ENCODE measurements at places on chromosomes 6 and 20.

DNA sequence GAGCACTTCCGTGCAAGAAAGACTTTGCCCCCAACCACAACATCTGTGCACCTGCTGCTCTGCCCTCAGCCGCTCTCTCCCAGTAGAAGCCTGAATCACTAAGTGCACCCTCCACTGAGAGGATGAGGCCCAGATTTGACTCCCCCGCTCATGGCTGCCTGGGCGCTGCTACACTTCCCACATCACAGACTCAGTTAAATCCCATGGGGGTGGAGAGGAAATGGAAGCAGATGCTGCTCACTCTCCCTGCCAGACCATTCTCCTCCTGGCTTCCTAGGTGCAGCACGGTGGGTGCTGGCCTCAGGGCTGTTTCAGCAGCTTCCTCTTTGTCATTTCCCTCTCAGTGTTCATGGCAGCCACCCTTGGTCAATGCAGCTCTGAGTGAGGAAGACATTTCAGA, 4.8 kb downstream of the CST5 start:
- DNase-seq: no peak

GRCh38 chr6:74871757-74872156, 334.1 kb downstream of the COL12A1 start:
- DNase-seq: peak; percentile 63

GRCh38 chr6:14964556-14965270, 281.2 kb upstream of the JARID2 start:
- peak; percentile 8 for DNase-seq

- no peak for DNase-seq
These were observed 12.2 kb downstream of the MMP24 start for GRCh38 chr20:35238735-35239134.

DNA sequence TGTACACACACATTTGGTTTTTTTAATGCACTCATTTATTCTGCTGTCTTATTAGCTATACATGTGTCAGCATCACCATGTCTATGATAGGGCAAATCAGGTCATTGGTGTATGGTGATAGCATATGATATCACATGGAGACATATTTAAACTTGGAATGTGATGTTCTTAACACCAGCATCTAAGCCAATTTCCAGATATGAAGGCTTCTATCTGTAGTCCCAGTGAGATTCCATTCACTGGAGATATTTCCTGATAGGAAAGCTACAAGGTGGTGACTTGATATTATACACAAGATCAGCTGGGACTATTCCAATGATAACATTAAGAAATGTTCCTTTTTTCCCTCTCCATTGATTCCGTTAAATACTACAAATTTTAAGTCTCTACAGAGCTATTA, 89.3 kb downstream of the TASP1 start:
- no peak for DNase-seq

GRCh38 chr6:24766680-24767462, 7.9 kb upstream of the GMNN start:
- peak; percentile 49 for DNase-seq

- DNase-seq: no peak
These were observed 1.5 kb downstream of the FAM50B start for GRCh38 chr6:3850451-3851203.

DNA sequence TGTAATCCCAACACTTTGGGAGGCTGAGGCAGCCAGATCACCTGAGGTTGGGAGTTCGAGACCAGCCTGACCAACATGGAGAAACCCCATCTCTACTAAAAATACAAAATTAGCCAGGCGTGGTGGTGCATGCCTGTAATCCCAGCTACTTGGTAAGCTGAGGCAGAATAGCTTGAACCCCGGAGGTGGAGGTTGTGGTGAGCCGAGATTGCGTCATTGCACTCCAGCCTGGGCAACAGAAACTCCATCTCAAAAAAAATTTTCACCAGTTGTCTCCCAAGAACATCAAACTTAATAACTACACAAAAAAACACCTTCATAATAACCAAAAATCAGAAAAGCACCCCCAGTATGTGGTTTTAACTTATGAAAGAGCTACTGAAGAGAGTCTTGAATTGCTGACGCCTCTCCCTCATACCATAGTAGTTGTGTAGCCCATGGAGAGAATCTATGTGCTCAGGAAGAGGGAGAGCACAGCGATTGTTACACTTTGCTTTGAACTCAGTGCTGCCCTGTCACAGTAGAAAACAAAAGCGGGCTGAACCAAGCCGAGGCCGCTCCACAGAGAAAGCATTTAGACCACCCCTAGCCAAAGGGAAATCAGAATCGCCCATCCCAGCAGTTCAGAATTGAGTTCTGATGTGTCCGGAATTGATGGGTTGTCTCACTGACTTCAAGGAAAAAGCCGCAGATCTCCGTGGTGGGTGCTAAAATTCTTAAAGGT, 42.0 kb upstream of the GMPR start:
- no peak for DNase-seq

DNA sequence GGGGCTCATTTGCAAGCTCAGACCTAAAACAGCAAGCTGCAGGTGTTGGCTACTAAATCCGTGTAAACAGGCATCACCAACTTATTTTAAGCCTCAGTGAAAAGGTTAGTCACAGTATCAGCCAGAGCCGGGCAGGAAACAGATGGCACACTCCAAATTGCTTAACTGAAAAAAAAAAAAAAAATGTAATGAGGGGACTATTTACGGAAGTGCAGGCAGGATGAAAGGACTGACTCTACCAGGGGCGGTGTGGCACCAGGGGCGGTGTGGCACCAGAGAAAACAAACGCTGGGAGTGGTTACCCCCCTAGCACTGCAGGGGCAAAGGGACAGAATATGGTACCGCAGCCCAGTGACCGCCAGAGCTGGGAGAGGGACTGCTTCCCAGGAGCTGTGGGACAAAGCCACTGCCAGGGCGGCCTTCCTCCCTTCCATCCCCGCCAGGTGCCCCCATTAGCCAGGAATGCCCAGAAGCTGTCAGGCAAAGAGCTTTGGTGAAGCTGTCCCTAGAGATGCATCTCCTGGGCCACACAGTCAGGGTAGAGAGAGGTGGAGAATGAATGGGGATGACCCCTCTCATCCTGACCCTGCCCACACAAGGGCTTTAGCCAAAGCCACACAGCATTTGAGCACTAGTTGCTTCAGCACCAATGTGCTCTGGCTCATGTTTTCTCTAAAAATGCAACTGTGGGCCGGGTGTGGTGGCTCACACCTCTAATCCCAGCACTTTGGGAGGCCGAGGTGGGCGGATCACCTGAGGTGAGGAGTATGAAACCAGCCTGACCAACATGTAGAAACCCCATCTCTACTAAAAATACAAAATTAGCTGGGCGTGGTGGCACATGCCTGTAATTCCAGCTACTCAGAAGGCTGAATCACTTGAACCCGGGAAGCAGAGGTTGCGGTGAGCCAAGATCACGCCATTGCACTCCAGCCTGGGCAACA, 39.6 kb upstream of the GFOD1 start:
- no peak for DNase-seq

DNA sequence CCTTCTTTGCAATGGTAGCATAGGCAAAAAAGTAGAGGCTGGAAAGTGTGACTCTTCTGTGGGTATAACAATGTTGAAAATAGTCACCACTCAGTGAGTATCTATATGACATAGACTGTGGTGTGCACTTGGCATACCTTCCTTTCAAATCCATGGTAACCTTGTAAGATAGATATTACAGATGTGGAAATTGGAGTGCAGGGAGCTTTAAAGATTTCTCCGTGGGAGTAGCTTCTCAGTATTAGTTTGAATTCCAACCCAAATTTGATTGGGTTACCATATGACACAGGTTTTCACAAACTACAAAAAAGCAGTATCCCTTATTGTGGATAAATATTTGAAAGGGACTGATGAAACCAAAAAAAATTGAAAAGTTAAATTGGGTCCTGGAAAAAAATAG, 163.8 kb downstream of the CLVS2 start:
- no peak for DNase-seq

DNA sequence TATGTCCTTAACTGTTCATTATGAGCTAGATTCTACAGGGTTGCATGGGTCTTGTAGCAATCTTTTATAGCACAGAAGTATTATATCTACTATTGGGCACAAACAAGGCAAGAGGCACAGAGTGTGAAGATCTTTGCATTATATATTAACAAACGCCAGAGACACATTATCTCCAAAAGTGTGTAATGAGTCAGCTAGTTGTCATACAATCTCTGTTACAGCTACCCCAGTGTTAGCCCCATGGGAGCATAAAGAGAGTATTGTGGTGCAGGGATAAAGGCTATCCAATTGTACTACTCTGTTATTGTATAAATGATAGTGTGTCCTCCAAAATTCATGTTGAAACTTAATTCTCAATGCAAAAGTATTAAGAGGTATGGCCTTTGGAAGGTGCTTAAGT, 148.4 kb upstream of the RIMS1 start:
- DNase-seq: no peak

DNA sequence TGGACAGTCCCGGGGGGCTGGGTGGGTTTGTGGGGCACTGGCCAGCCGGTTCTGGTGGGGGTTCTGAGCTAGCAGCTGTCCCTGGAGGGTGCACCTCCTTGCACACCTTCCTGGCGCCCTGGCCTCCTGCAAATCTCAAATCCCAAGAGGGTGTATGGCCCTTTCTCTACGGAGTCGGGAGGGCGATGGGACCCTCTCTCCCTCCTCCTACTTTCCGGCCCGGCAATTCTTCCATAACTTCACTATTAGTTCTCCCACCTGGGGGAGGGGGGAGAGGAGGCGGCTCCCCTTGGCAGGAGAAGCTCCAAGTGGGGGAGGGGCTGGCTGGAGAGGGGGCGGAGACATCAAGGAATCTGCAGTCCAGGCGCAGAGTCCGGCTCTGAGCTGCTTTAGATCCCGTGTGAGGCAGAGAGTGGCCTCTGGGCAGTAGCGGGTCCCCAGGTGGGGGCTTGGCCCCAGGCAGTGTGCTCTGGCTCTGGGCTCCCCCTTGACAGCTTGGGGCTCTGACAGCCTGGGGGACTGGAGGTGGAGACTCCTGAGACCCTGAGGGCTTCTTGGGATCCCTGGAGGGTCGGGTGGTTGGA, 1.4 kb upstream of the LAMA5 start:
- no peak for DNase-seq

- DNase-seq: no peak
These were observed 125.1 kb downstream of the LRRC1 start for GRCh38 chr6:53919881-53920360.

DNA sequence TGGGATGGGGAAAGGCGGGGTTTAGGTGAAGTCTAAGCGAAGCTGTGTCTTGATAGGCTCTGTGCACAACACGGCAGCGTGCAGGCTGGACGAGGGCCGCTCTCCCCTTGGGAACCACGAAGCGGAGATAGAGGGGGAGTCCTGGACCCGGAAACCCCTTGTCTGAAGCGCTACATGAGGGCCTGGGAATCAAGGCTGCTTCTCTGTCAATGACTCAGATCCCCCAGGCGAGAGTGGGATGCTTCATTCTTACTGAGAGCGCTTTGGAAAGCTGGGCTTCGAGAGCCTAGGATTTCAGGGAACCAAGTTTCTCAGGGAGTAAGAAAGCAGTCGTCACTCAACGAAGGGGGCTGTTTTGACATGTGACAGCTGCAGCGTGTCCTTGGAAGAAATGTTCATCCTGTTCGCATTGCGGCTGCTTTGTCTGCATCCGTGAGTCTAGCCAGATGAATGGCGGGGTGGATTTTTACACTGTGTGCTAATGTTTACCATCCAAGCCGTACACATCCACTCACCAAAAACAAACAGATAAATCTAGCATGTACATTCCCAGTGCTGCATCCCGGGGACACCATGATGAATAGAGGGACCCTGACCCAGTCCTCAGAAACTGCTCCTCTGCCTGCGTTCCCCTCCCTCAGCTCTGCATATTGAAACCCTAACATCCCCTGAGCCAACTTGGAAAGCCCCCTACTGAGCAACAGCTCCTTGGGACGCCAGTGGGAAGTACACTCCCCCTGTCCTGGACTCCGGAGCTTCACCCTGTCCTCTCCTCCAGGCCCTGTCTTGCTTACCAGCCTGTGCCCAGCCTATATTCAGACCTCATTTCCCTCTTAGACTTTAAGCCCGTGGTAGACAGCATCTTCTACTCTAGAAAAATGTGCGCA, 24.5 kb upstream of the RTF2 start:
- peak; percentile 90 for DNase-seq

- DNase-seq: peak; percentile 66
These were observed 47.3 kb downstream of the PFDN4 start for GRCh38 chr20:54255157-54255556.

GRCh38 chr6:52161689-52162438, 24.3 kb upstream of the IL17A start:
- no peak for DNase-seq

DNA sequence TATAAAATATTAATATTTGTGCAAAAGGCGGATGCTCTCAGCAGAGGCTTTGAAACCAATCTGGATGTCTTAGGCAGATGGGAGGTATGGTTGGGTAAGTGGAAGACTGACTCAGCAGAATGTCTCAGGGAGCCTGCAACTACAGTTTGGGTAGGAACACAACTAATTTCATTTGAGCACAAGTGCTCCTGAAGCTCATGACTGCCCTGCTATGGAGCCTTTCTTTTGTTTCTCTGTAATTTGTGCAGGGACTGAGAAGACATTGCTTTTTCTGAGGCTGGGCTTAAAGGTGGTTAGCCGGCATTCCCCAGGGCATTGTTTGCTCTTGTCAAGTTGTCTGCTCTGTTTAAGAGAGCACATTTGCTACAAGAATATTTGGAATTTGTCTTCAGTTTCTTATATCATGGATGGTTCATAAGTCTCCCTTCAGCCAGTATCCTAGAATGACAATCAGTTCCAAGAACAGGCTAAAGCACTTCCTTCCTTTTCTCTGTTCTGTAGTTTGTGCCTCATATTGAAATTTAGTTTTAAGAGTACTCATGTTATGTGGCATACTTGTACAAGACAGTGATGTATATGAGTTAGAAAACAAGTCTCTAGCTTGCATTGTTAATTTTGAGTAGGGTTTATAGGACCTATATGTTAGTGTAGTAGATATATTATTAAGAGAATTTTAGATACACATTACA, 208.3 kb downstream of the ZFAND3 start:
- DNase-seq: no peak

DNA sequence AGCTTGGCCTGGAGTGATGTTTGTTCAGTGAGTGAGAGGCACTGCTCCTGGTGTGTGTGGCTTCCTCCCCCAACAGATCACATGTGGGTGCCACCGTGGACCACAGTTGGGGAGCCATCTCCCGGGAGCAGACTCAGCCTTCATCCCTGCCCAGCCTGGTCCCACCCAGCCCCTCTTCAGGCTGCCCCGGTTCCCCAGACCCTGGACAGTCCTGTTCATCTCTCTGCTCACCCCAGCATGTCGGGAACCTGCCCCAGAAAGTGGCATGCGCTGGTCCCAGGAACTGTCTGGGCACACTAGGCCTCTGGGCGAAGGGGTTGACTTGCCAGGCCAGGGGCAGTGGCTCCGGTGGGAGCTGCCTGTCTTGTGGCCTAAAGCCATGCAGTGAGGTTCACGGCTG, 21.5 kb upstream of the PPP1R3G start:
- no peak for DNase-seq

DNA sequence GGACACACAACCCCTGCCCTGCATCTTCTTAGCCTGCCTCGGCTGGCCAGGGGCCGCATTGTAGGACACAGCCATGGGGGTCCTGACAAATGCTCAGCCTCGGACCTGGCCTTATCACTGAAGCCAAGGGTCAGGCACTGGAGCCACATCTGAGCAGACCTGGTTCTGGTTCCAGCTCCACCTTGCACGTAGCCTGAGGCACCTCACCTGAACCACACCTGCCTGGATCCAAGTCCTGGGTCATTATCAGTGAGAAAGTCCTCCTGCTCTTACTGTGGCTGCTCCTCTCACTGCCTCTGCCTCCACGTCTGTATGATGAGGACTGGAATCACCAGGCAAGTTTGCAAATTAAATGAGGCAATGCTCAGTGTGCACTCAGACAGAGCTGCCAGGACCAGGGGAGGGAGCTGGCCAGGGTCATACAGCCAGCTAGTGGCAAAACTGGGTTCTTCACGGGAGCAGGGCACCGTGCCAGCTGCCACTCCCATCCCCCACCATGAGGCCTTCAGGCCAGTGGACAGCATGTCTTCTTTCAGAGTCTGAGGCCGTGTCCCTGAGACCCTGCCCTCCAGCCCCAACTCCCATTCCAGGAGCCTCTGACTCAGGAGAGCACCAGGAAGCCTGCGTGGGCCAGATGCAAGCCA, 40.2 kb downstream of the MRPL14 start:
- DNase-seq: no peak

Measured in IMR-90 (cell line).